Brain (organoid and tissue), 16 donors: ENCODE measurements at places on chromosomes 4 and X.

- no peak for DNase-seq
Measured at GRCh38 chr4:142539796-142540482, 306.2 kb downstream of the INPP4B start.

DNA sequence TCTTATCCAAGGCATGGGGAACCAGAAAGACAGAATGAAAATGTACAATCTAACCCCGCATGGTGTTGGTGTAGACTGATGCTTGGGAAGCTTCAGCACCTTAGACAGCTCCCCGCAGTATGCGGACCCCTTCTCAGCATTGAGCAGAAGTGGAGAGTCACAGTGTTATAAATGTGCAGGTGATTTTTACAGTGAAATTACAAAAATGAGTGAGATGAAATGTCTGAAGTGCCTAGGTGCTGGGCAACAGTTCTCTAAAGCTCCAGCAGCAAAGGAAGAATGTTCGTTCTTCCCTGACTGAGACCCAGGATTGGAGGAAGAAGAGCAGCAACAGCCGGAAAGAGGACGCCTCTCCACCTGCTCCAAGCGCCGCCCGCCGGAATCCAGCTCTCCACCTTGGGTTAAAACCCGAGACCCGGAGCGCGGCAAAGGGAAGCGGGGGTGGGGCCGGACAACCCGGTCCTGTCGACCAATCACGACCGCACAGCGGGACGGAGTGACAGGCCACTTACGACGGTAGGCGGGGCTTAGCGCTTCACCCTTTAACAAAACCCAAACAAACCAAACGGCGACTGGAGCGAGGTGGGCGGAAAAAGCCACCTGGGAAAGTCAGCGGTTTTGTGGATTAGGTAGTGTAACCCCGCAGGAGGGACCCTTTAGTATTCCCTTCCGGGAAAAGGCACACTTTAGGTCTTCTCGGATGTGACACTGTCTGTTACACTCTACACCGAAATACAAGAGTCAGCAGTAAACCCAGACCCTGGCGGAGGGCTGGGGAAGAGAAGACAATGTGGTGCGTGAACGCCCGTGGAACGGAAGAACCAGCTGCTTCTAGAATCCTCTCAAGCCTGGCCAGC, at the start of gene GLRA3:
Gene GLRA3, minus strand, starts transcription at position 403 of the 857 bp plus-strand sequence. CDS start 436 bp downstream, outside the sequence.
- DNase-seq = peak; percentile 97

DNA sequence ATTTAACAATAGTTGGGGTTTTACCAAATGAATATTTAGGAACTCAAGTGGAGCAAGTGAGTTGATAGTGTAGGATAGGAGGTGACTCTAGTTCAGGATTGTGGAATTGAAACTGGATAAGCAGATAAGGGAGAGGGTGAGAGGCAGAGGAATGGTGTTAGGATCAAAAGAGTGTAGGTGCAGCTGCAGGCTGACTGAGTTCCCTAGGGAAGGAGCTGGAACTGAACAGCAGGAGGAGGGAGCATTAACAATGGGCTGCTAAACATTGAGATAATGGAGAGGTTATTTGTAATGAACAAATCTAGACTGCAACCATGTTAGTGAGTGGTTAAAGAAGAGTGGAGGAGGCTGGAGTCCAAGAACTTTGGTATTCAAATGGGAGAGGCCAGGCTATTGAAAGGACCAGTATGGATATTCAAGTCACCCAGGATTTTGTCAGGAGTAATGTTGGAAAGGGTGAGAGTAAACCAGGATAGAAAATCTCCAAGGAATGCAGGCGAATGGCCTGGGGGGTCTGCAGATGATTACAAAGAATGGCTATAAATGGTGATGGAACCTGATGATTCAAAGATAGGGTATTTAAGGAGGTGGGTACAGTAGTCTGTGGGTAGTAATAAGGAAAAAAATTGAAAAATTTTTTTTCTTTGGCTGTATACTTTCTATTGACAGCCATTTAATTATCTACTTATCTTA, 497.1 kb upstream of the TENM3 start:
- no peak for DNase-seq

DNA sequence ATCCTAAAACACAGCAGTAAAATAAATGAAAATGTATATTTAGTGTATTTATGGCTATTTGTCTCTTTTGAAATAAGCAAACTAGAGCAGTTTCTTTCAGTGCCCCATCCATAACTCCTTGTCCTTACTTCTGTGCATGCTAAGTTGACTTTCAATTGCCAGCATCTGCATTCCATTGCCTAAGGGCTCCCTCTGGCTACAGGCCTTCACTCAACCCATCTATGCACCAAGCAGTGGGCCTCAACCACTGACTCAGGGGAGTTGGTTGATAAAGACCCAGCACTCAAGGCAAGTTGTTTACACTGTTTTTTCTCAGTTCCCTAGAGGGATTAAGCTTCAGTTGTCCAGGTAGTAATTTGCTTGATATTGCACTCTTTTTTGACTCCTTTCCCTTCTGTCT, 265.7 kb downstream of the IQCM start:
- DNase-seq = no peak

- DNase-seq = no peak
Measured at GRCh38 chr4:47786958-47787370, 50.9 kb downstream of the CORIN start.

GRCh38 chr4:115030281-115030680, 83.1 kb downstream of the NDST4 start:
- DNase-seq = no peak

DNA sequence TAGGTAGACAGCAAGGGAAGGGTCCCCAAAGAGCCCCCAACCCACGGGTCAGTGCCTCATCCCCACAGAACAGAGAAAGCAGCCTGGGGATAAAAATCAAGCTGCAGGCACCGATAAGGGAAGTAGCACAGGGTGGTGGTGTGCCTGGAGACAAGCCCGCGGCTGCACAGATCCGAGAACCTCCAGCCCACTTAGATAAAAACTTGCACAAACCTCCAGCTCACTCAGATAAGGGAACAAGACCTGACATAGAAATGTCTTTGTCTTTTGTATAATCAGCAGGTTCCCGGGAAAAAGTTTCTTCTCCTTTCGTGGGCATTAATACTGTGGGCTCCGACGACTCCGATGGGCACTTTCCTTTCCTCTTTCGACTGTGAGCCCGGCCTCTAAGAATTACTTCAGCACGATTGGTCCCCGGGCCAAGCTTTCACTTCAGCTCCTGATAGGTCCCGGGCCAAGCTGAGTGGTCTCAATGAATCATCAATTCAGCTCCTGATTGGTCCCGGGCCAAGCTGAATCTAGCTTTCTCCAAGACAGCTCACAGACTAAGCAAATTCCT, 32.4 kb downstream of the PRDX4 start:
- DNase-seq = no peak
